ENCODE measurements at places on chromosomes 2 and 18.

DNA sequence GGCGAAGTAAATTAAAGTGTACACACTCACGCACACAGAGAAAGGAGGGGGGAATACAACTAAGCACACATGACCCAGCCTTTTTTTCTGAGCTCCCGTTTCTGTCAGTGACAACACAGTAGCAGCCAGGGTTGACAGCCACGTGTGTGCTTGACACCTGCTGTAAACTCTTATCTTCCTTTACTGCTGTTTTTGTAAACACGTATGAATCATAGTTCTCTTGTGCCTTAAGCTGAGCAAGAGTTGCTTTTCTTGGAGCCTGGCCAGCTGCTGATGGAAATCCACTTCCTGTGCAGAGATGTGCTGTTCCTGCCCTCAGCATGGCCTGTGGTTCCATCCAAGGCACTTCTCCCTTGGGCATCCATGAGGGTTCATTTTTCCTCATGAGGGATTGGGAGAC, 561.9 kb downstream of the GALR1 start:
- DNase-seq = no peak

DNA sequence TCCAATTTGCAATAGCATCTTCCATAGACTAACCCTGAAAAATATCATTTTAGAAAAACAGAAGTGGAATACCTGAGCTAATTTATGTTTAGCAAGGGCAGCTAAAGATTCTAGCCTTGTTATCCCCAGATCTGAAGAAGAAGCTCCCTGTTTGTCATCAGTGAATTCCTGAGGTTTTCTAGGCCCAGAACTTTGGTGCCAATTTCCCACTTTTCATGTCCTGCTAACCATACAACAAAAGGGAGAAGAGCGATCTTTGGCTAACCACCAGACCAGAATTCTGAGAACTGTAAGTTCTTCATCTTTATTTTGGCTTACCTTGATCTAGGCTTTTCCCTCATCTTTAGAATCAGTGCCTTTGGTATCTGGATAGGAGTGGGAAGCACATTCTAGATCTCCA, 51.3 kb upstream of the RASGRP3 start:
- DNase-seq = no peak

DNA sequence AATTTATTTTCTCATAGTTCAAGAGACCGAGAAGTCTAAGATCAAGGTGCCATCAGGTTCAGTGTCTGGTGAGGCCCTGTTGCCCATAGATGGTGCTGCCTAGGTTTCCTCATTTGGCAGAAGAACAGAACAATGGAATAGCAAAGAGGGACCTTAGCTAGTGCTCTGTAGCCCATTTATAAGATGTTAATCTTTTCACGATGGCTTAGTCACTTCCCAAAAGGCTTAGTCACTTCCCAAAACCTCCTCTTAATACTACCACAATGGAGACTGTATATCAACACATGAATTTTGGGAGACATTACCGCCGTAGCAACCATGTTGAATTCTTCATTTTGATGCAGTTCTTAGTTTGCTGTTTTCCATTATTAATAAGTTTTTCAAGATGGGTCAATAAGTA, 246.3 kb upstream of the NRP2 start:
- no peak for DNase-seq

- DNase-seq = no peak
Observed at GRCh38 chr2:38754049-38754448, 2.9 kb upstream of the SRSF7 start.

GRCh38 chr2:133811409-133812125, 243.3 kb upstream of the NCKAP5 start:
- DNase-seq = no peak

DNA sequence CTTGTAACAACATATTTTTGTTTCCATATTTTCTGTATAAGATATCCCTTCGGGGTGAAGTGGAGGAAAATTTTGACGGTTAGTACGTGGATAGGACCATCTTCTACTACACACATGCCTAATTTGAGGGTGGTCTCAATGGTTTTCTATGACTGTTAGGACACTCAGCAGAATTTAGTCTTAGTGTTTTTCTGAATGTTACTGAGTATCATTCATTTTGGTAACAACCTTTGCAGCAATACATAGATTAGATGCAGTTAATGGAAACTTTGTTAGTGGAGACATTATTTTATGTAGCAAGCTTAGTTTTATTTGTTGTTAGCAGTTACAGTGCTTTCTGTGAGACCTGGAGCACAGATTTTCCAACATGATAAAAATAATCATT, 1.6 kb downstream of the ITGAV start:
- DNase-seq = no peak

DNA sequence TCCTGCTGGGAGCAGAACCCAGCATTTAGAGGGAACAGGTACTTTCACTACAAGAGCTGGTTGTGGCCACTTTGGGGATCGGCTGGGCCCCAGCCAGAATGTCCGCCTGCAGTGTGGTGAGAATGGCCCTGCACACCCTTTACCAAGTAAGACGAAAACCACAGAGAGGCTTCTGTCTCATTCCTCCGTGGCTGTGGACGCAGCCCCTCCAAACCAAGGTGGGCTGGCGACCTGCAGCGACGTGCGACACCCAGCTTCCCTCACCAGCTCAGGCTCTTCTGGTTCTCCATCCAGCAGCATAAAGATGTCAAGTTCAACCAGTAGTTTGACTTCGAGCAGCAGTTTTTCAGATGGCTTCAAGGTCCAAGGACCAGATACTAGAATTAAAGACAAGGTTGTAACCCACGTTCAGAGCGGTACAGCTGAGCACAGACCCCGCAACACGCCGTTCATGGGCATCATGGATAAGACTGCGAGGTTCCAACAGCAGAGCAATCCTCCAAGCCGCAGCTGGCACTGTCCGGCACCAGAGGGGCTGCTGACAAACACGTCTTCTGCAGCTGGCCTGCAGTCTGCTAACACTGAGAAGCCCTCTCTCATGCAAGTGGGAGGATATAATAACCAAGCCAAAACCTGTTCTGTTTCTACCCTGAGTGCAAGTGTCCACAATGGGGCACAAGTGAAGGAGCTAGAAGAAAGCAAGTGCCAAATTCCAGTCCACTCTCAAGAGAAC, 56.2 kb downstream of the WDSUB1 start:
- no peak for DNase-seq

GRCh38 chr2:240906911-240907590, 915 bp downstream of the CROCC2 start:
- no peak for DNase-seq

GRCh38 chr18:37935086-37935485, 369.5 kb upstream of the CELF4 start:
- DNase-seq = no peak

- DNase-seq = no peak
Observed at GRCh38 chr2:11598228-11598731, 64.4 kb downstream of the GREB1 start.

GRCh38 chr2:221653182-221653581, 81.1 kb upstream of the EPHA4 start:
- DNase-seq = no peak

DNA sequence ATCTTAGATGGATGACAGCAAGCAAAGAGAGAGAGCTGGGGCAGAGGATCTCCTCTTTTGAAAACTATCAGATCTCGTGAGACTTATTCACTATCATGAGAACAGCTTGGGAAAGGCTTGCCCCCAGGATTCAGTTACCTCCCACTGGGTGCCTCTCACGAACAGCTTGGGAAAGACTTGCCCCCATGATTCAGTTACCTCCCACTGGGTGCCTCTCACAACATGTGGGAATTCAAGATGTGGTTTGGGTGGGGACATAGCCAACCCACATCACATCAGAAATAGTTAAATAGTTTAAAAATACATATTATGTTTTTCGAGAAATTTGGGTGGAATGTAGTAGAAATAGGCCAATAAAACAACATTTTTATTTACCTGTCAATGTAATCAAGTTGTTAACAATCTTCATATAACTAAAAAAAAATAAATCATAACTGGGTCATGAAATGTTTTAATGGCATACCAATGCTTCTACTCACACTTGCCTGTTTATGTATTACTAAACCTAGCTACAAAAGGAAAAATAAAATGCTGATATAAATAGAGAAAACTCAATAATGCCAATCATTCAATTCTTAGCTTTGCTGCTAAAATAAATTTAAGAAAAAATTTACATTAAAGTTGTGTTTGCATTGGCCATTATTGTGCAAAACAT, 608.9 kb downstream of the SUCLG1 start:
- no peak for DNase-seq

DNA sequence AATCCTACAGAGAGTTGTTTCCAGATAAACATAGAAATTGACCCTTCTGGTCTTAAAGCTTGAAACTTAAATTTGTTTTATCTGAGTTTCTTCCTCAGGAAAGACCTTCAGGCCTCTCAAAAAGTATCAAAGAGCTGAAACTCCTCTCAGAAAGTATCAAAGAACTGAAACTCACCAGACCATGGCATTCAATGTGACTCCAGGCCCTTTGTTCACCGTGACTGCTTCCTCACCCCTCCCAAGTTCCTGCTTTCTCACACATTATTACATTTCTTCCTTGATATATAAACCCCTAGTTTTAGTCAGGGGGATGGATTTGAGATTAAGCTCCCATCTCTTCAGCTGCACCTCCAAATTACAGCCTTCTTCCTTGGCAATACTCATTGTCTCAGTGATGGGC, 6.0 kb downstream of the ANKMY1 start:
- no peak for DNase-seq

DNA sequence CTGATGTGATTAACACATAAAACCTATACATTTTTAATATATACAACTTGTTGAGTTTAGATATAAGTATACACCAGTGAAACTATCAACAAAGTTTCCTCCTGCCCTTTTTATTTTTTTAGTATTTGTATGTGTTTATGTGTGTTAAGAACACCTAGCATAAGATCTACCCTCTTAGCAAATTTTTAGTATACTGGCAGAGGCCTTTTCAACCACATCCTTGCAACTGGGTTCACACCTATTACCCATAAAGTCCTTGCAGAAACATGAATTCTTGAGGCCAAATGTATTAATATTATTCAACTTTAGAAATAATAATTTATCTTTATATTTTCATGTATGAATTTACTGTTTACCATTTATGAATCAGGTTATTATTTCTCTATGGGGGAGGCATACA, 119.7 kb upstream of the CRIM1 start:
- DNase-seq = no peak

GRCh38 chr18:8957731-8958130, 144.8 kb upstream of the NDUFV2 start:
- no peak for DNase-seq

DNA sequence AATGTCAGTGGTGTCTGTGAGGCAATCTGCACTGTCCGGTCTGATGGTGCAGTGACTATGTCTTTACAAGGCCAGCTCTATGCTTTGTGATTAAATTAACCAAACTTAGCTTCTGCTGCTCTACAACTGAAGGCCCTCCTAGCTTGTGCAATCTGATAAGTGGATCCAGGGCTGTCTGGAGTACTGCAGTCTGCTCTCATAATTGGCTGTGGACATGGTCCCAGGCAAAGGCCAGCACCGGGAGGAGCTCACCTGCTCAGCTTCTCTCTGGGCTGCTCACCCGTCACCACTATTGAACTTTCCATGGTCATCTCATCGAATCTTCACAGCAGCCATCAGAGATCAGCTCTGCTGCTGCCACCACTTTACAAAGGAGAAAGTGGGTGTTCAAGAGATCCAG, 13.0 kb upstream of the APCDD1 start:
- DNase-seq = no peak

DNA sequence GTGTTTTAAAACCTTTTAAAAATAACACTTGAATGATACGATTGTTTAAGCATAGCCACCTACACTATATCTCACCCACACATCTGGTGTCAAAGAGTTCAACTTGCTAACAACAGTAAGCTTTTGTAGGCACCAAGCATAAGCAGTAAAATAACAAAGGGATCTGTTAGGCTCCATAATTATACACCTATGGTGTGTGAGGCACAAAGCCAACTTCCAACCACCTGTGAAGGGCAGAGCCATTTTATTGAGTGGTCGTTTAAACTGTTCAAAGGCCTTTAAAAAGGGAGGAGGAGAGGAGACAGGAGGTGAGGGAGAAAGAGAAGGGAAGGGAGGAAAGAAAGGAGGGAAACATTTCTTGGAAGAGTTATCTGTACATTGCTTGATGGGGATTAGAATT, 27.9 kb downstream of the NEMP2 start:
- no peak for DNase-seq

DNA sequence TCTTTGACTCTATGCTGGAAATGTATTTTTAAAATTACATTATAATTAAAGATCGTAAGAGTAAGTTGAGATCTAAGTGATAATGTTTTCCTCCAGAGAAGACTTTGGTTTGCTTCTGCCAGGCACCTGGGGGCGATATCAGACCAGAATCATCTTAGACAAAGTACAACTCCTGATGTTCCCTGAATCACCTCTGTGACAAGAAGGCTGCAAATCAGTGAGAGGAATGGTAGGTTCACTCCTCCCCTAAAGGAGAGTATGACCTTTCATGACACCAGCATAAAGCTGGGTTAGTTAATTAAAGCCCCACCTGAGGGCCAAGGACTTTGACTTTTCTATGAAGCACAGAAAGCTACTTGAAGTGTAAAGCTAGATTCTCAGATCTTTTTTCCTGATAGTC, 114.4 kb upstream of the DTNA start:
- DNase-seq = no peak

DNA sequence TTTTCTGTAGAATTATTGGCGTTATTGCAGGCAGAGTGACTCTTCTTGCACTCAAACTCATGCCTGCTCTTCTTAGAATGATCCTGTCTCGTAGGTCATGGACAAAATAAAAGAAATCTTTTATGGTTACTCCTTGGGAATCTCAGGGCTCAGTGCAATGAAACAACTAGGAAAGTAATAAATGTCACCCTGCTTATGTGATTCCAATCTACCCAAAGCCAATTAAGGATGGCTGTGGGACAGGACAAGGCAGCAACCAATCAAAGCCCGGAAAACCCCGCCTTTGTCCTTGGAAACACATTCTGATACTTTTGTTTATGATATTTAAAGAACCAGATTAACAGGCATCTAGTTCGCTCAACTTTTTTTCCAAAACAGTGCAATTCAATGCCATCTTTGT, 53.0 kb downstream of the GRB14 start:
- no peak for DNase-seq

DNA sequence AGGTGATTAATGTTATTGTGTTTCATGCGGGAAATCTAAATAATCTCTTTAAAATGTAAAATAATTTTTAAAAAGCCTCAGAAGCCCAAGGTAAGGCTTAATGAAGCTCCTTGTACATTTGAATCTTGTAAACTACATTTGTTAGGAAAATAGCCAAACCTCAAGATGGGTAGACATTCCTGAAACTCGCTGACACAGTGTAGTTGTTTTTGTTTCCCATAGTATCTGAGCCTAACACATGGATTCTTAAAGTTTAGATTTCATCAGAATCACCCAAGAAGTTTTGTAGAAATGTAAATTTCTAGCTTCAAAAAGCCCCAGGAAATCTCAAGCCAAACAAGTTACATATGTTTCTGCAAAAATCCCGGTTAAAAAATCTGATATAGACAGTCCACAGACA, 1221.1 kb upstream of the ACVR2A start:
- no peak for DNase-seq
